Mesothelial cell of epicardium (in vitro differentiated cells): ENCODE measurements at places on chromosomes 7 and 10.

GRCh38 chr7:26843705-26844104, 20.7 kb downstream of the SKAP2 start:
- no peak for DNase-seq

DNA sequence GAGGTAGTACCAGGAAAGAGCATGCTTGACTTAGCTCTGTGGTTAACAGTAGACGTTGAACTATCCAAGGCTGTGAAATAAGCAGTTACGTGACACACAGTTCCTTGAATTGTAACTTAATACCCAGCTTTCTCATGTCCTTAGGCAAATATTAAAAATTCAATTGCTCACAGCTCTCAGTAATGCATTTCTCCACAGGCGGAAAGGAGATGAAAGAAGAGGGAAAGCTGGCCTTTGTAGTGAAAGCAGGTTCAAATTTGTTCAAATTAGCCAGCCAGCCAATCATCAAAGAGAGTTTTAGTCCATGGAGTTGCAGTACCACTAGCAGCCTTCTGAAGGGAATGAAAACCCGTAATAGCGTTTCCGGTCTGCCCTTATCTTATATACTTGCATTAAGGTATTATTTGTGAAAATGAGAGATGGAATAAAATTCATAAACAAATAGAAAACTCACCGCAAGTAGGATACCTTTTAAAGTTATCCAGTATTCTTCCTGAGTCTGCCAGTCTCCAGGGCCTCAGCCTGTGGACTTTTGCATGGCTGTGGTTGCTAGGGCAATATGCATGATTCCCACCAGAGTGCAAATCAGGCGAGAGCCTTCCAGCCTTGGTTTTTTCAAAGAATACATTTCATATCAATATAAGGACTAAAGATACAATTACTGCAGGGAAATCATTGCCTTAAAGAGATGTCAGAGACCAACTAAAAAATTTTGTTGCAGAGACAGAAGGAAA, 795.5 kb downstream of the TNS3 start:
- no peak for DNase-seq

- no peak for DNase-seq
These were observed 31.9 kb downstream of the XRCC2 start for GRCh38 chr7:152643979-152644559.

GRCh38 chr7:12640299-12641096, 46.9 kb upstream of the ARL4A start:
- DNase-seq, result no peak

DNA sequence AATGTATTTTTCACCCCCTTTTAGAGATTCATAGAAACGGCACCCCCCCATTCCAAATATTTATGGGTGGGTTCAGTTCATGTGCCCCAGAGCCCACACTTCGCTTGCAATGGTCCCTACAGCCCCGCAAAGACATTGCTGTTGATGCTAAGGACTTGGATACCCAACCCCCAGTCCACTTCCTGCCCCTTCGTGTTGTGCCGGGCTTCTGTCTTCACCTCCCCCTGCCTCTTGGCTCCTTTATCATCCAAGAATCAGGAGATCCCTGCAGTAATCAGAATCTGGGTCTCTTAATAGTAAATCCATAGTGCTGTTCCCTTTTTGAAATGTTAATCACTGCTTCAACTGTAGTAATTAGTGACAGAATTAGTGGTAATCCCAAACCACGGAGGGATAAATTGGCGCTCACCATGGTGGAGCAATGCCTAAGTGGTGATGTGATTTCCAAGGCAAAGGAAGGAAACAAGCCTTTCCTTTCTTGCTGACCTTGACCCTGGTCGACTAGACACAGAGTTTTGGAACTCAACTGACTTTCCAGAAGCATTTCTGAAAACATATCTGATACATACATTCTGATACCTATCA, 67.7 kb downstream of the HK1 start:
- DNase-seq, result no peak
